PC-9 (cell line): ENCODE measurements at places on chromosomes 1 and 21. TPM values are rescaled to one million over a fixed set of nuclear protein-coding genes. Genes with fewer than 3 reads are reported as not detected.
A peak's percentile ranks its signal among the peaks of the same experiment; 100 is the strongest.

- H3K27me3 ChIP-seq: no peaks in the 10 kb centered on the region
- H3K27ac ChIP-seq: no peak overlapping the region
- no peaks in the 10 kb centered on the region for H3K36me3 ChIP-seq
- H3K4me1 ChIP-seq: peaks cover 33% of the 10 kb centered on the region
- no peak for DNase-seq
- H3K4me3 ChIP-seq: no peak overlapping the region
Observed at GRCh38 chr1:164709126-164709525, 150.1 kb downstream of the PBX1 start.

DNA sequence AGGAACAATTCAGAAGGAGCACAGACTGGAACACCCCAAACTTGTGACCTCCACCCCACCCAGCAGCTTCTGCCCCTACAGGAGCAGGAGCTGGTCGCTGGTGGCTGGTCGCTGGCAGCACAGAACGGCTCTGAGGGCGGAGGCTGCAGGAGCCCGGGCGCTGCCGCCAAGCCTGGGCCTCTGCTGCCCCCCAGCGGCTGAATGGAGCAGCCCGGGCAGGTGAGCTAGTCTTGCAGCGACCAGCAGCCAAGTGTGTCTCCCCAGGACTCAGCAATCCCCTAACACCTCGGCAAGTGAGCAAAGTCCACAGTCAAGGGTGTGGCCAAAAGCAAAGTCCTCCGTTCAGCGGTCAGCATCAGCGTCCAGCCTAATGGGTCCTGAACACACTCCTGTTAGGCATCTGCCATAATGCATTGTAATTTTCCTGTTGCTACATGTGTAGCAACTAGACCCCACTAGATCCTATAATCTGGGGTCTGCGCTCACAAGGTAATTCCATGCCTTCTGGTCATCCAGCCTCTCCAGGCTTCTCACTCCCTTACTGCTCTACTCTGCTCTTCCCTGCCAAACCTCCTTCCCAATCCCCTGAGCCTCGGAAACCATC is 12.1 kb upstream of the GJB5 start:
- DNase-seq: peak; percentile 48
- H3K27ac ChIP-seq: no peak overlapping the region
- no peaks in the 10 kb centered on the region for H3K27me3 ChIP-seq
- H3K36me3 ChIP-seq: no peaks in the 10 kb centered on the region

DNA sequence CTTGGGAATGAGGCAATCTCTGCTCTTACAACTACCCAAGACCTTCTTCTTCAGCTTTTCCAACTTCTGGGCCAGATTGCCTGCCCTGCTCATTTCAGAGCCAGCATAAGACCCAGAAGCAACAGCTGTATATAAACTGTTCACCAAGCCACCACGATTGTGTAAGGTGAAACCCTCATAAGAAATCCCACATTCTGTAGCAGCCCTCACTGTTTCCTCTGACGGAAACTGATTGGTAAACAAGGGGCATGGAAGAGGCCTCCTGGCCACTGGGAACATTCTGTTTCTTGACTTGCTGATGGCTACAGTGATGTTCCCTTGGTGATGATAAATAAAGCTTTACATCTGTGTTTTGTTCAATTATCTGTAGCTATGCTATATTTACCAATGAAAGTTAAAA is 39.7 kb upstream of the EXO1 start:
- H3K36me3 ChIP-seq: no peaks in the 10 kb centered on the region
- H3K4me3 ChIP-seq: no peak overlapping the region
- H3K4me1 ChIP-seq: peaks cover 17% of the 10 kb centered on the region
- no peak for DNase-seq
- H3K27ac ChIP-seq: no peak overlapping the region

- no peak overlapping the region for H3K4me3 ChIP-seq
- no peak overlapping the region for H3K27ac ChIP-seq
- no peaks in the 10 kb centered on the region for H3K4me1 ChIP-seq
Observed at GRCh38 chr1:5220421-5220820, 566.0 kb downstream of the AJAP1 start.

- no peaks in the 10 kb centered on the region for H3K4me1 ChIP-seq
- H3K27ac ChIP-seq: no peak overlapping the region
- no peaks in the 10 kb centered on the region for H3K27me3 ChIP-seq
- no peak overlapping the region for H3K4me3 ChIP-seq
Observed at GRCh38 chr1:95311014-95311413, 77.0 kb downstream of the RWDD3 start.

GRCh38 chr1:233282582-233282886 is 13.0 kb downstream of the PCNX2 start:
- H3K4me1 ChIP-seq: no peaks in the 10 kb centered on the region
- no peaks in the 10 kb centered on the region for H3K27me3 ChIP-seq
- peaks cover 6% of the 10 kb centered on the region; the same call in 1 of the 2 replicates for H3K36me3 ChIP-seq
- no peak for DNase-seq
- no peak overlapping the region for H3K4me3 ChIP-seq

- H3K36me3 ChIP-seq: no peaks in the 10 kb centered on the region
- H3K4me1 ChIP-seq: peaks cover 16% of the 10 kb centered on the region
- H3K27ac ChIP-seq: no peak overlapping the region
- DNase-seq: no peak
- no peaks in the 10 kb centered on the region for H3K27me3 ChIP-seq
Observed at GRCh38 chr1:185442050-185442449, 125.0 kb upstream of the IVNS1ABP start.

DNA sequence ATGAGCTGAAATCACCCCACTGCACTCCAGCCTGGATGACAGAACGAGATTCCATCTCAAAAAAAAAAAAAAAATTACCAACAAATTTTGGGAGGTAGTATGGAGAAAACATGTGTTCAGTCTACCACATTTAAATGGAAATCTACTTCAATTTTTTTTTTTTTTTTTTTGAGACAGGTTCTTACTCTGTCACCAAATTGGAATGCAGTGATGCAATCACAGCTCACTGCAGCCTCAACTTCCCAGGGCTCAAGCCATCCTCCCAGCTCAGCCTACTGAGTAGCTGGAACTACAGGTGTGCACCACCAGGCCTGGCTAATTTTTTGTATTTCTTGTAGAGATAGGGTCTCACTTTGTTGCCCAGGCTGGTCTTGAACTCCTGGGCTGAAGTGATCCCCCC is 82.1 kb downstream of the GFI1 start:
- peak; percentile 2 for DNase-seq
- H3K36me3 ChIP-seq: no peaks in the 10 kb centered on the region
- 0 out of 2 replicates have a peak, but pooled peaks cover 9% of the 10 kb centered on the region for H3K4me1 ChIP-seq
- no peaks in the 10 kb centered on the region for H3K27me3 ChIP-seq
- H3K4me3 ChIP-seq: no peak overlapping the region
- no peak overlapping the region for H3K27ac ChIP-seq

DNA sequence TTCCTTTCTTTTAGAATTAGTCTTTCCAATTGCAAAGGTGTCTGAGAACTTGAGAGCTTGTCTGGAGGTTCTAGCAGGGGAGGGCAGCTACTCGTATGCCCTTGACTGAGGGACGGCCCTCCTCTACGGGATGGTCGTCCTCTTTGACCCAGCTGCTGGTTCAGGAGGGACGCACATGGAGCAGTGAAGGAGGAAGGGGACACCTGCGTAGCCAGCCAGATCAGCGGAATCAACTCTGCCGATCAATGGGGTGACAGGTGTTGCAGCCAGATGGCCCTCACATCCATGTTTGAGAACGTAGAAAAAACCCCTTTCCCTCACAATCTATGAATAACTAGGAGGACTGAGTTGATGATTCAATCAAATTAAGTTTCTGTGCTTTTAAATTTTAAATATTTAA is 15.7 kb upstream of the A3GALT2 start:
- H3K27ac ChIP-seq: no peak overlapping the region
- no peak overlapping the region for H3K4me3 ChIP-seq
- no peak for DNase-seq
- H3K36me3 ChIP-seq: peaks cover 60% of the 10 kb centered on the region

DNA sequence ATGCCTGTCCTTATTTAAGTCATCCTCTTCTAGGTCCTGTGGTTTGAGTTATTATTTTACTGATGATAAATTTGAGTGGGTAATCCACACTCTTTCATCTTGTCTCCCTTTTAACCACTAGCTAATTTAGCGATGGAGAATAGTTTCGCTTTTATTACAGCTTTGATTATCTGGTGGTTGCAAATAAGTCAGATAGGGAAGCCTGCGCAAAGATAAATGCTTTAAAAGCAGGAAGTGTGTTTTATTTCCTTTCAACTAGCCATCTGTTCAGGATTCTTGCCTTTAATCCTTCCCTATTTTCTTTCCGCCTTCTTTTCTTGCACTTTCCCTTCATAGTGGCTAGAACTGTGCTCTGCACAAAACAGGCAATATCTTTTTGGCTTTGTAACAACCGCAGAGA is 129.0 kb downstream of the TGFB2 start:
- H3K4me1 ChIP-seq: peaks cover 13% of the 10 kb centered on the region; the same call in 1 of the 2 replicates
- no peak overlapping the region for H3K27ac ChIP-seq
- no peaks in the 10 kb centered on the region for H3K27me3 ChIP-seq
- no peaks in the 10 kb centered on the region for H3K36me3 ChIP-seq

GRCh38 chr1:206145771-206146290 is 28.6 kb upstream of the AVPR1B start:
- no peak overlapping the region for H3K27ac ChIP-seq
- peaks cover 4% of the 10 kb centered on the region for H3K27me3 ChIP-seq
- H3K36me3 ChIP-seq: no peaks in the 10 kb centered on the region
- no peak for DNase-seq
- H3K4me1 ChIP-seq: no peaks in the 10 kb centered on the region

The DNAJC6 gene
- 11.2 and 15.6 TPM in 2 replicates for total RNA-seq
